ENCODE measurements at places on chromosomes 12 and 14.
A peak's percentile ranks its signal among the peaks of the same experiment; 100 is the strongest.

GRCh38 chr14:65297744-65298143, 114.8 kb upstream of the FUT8 start:
- DNase-seq, result no peak

DNA sequence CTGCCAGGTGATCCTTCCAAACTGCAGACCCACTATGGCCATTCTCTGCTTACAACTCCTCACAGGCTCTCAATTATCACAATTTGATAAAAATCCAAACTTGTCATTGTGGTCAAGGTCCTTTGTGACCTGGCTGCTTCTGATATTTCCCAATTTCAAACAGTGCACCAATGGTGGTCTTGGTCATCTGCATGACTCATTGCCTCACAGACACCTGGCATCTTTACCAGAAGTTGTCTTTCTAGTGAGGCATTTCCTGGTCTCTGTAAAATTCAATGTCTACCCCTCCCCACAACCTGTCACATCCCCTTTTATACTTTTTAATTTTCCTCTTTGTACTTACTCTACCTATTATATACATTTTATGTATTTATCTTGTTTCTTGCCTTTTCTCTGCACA, 17.8 kb upstream of the PAPOLA start:
- no peak for DNase-seq

GRCh38 chr12:107152315-107152714, 59.0 kb upstream of the CRY1 start:
- DNase-seq, result no peak

DNA sequence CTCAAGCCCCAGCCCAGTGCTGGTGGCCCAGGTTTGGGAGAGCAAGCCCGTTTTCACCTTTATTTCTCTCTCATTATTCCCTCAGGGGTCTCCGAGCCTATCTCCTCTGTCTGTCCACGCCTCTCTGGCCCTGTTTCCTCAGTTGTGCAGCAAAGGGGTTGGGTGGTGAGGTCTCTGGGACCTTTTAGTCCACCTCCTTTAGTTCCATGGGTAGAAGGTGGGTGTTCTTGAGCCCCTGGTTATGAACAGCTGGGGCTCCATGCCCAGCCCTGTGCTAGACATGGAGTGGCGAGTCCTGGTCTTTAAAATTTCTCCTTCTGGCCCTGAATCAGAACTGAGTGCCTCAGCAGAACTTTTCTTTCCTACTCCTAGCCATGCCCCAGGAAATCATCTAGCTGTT, 1.3 kb upstream of the NGB start:
- no peak for DNase-seq

GRCh38 chr14:72906879-72907278, 13.0 kb upstream of the DPF3 start:
- DNase-seq, result no peak

DNA sequence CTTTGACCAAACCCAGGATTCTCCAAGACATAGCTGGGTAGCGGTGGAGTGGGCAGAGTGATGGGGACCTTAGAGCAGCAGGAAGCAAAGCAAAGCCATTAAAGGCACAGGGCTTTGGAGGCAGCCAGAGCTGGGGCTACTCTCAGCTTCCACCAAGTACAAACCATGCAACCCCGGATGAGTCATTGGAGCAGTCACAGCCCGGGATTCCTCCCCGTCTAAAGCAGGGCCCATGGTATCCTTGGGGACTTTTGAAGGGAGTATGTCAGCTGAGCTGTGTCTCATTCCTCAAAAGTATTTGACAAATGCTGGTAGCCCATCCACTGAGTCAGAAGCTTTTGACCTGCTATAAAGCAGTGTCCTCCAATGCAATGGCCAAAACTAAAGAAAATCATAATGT, 9.7 kb upstream of the IFI27 start:
- no peak for DNase-seq

DNA sequence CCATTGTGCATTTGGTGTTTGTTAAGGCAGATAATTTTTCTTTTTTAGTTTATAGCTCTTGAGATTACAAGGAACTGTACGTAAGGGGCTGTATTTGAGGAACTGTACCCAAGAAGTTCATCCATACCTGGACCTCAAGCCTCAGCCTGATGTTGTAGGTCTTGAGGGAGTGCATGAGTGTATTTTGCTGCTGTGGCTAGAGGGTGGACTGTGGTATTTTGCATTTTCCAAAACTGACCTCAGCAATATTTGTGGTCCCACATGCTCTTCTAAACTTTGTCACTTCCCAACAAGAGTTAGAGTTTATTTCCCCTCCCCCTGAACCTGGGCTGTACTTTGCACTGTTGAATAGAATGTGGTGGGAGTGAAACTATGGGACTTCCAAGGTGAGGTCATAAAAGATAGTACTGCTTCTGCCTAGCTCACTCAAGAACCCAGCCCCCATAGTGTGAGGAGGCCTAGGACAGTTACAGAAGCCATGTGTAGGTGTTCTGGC, 42.2 kb upstream of the FBXO33 start:
- no peak for DNase-seq

DNA sequence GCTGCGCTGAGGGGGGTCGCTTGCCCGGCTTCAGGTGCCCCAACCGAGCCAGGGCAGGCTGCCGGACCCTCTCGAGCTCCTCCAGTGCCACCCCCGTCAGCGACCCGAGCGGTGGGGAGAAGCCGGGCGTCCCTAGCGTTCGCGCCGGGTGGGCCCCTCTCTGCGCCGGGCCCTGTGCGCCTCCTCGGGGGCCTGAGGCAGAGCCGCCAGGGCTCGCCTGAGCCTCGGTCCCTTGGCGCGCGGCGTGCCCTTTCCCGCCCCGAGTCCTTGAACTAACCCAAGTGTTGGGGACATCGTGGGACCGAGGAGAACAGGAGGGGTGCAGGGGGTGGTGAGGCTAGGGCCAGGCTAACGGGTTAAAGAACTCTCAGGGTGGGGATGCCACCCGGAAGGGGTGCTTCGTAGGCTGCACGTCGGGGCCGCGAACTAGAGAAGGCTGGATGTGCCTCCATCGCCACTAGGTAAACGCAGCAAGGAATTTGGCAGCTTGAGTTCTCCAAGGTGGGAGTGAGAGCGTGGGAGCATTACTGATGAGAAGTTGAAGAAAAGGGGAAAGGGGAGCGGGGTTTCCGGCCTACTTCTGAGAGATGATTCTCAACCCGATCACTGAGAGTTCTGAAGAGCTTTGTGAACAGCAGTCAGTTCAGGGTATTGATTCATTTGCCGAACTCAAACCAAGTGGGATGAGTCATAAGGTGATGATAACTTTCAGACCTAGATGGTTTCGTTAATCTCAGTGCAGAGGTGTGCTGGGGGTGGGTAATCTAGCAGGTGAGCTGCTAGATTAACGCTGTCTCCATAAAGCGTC, 618 bp downstream of the RNF34 start:
- DNase-seq, result peak; percentile 34

GRCh38 chr12:102833687-102834441, 83.2 kb downstream of the PAH start:
- no peak for DNase-seq

DNA sequence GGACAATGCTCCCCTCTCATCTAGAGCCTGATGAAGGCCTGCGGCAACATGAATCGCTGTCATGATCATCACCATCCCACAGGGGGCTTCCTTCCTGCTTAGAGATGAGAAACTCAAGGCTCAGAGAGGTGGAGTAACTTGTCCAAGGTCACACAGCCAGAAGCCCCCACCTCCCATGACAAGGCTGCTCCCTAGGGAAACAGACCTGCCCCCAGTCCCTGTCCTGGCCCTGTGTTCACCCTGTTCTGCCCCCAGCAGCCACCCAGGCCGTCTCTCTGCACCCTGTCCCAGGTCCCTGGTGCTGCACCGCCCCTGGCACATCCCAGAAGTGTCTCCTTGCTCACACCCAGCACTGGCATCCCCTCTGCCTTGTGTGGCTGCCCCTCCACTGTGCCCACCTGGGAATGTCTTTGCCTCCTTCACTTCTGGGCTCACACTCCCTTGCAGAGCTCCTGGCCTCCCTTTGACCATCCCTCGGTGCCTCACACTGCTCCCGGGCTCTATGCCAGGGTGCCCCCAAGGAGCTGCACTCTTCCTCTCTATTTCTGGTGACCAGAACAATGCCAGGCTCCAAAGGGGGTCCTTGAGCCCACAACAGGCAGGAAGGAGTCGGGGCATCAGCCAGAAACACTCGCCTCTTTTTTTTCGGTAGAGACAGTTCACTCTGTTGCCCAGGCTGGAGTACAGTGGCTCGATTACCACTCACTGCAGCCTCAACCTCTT, 70.5 kb downstream of the BCL11B start:
- DNase-seq, result no peak

DNA sequence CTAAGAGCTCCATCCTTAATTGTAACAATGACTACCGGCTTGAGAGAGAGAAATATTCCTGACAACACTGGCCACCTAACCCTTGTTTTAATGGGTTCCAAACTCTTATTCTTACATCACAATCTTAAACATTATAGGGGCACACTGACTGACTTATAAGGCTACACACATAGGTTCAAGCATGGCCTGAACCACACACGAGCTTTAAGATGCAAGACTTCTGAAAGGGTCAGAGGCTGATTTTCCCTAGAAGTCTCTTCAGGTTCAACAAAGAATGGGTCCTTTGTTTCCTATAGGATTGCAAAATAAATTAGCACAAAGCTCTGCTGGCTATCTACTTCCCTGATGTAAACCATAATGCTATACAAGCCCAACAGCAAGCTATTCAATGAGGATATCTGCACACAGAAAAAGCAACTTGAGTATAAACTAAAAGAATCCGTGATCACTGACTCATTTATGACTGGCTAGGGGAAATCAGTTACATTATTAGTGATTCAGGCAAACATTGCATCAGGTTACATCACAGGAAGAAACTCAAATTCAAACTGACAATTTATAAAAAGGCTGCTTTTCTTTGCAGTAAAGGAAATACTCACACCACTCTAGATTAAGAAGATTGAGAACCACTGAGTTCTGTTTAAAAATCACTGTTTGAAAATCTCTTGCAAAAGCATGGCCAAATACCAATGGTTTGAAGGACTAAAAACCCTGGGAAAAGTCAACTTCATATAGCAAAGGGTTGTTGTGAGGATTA, 8.5 kb downstream of the BTG1 start:
- DNase-seq, result peak; percentile 36

- DNase-seq, result no peak
These were observed 936 bp downstream of the TFCP2 start for GRCh38 chr12:51171884-51172514.

DNA sequence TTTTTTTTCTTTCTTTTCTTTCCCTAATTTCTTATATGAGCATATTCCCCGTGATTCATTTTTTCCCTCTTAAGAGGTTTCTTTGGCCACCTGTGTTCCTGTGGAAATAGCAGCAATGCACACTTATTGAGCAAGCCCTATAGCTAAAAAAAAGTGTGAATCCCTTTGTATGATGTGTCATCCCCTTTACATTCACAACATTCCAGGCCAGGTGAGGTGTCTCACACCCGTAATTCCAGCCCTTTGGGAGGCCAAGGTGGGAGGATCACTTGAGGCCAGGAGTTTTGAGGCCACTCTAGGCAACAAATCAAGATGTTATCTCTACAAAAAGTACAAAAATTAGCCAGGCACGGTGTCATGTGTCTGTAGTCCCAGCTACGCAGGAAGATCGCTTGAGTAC, 700.4 kb upstream of the TBX3 start:
- no peak for DNase-seq

- DNase-seq, result peak; percentile 46
These were observed 1.5 kb downstream of the IRF2BPL start for GRCh38 chr14:77026930-77027537.

DNA sequence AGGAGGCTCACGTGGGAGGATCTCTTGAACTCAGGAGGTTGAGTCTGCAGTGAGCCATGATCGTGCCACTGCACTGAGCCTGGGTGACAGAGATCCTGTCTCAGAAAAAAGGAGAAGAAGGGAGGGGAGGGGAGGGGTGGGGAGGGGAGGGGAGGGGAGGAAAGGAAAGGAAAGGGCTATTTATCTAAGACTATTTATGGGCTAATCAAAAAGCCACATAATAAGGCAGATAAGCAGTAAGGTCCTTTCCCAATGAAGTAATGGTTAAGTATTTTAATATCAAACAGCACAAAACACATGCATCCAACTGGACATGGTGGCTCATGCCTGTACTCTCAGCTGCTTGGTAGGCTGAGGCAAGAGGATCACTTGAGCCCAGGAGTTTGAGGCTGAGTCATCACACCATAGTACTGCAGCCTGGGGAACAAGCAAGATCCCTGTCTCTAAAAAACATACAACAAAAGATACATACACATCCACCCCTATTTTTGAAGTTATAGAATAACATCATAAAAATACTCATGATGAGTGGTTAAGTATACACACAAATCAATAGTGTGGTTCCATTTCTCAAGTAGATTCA, 9.7 kb downstream of the PAWR start:
- no peak for DNase-seq

DNA sequence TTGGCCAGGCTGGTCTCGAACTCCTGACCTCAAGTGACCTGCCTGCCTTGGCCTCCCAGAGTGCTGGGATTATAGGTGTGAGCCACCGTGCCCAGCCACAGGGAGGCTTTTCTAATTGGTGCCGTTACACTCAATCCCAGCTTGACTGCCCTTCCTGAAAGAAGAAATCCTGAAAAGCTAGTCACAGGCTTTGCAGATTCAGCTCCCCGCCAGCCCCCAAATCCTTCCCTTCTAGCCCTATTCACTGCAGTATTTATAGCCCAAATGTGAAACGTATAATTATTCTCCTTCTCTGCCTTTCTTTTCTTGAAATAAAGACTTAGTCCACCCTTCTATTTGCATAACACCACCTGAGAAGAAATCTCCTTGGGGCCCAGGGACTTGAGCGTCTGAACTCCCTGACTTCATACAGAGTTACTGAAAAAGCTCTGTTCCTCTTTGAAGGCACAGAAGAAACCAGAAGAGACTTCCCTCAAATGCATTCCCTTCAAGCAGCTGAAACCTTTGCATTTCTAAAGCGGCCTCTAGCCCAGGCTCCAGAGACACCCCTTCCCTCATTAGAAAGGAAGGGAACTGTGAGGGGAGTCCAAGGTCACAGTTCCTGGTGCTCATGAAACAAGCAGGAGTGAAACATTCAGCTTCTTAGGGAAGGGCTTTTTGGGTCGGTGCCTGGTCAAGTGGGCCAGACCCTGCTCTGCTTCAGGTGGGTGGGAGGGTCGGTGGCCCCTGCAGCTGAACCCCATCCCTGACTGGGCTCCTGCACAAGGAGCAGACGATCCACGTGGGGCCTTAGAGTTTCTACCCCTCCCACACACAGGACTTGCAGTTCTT, 42.3 kb upstream of the BATF start:
- DNase-seq, result no peak

DNA sequence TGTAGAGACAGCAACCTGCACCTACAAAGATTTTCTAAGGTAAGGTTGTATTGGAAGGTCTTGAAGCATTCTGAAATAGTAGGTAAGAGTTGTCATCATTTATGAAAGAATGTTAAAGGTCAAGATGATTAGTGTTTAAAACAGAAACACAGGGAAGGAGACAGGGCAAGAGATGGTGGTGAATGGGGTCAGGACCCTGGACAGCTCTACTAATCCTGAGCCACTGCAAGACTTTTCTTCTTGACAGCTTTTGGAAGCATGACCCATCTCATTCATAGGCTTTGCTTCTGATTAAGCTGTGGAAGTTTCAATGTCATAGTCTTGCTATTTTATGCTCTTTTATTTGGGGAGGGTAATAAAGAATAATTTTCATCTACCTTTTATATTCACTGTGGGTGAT, 75.5 kb upstream of the CAND1 start:
- no peak for DNase-seq

Data from CD4-positive, alpha-beta T cell treated with Interferon alpha-2 for 1 hour (primary cell).